ENCODE measurements at places on chromosomes 2 and 18. TPM values are rescaled to one million over a fixed set of nuclear protein-coding genes. Genes with fewer than 3 reads are reported as not detected.
A peak's percentile ranks its signal among the peaks of the same experiment; 100 is the strongest.

DNA sequence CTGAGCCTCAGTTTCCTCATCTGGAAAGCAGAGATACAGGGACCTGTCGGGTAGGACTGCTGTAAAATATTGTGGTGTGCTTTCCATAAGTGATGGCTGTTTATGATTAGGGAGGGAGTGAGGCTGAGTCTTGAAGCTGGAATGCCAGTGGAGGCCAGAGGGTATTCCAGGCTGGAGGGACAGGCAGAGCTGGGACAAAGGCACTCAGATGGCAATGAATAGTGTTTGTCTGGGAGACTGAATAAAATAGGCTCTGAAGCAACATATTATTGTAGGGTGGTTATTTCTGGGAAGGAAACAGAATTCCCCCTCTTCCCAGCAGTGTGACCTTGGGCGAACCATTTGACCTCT is 120.7 kb downstream of the INHBB start:
- no peak overlapping the region for H3K4me3 ChIP-seq
- no peaks in the 10 kb centered on the region for H3K27me3 ChIP-seq
- H3K27ac ChIP-seq: no peak overlapping the region
- H3K36me3 ChIP-seq: no peaks in the 10 kb centered on the region
- no peak for DNase-seq
- no peaks in the 10 kb centered on the region for H3K4me1 ChIP-seq

DNA sequence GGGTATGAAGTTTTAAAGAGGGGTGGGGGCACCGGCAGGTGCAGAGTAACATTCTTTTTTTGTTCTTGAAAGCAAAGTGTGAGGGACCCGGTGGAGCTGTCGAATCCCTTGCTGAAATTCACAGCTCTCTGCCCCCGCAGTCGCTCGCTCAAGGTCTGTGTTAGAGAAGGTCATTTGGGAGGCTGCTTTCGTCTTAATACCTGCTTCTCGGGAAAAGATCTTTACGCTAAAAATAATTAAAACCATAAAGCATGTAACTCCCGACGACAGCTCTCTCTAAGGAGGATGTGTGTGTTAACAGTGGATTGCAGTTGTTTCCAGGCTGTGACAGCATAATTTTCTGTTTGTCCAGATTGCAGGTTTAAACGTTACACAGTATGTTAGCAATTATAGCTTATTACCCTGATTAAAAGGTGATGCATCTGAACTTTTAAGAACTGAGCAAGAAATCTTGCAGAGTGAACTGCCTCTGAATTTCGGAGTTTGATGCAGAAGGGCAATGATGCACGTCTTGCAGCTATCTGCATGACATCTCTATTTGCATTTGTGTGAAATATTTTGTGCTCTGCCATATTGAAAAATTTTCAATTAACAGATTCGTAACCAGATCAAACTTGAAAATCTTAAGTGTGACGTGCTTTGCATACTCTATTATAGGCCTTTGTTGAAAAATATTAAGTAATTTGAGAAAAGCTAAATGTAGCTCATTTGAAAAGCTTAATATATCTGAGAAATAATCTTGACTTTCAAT is 954 bp downstream of the RAPGEF4 start:
- no peak overlapping the region for H3K4me3 ChIP-seq
- no peaks in the 10 kb centered on the region for H3K27me3 ChIP-seq
- peak; percentile 42 for DNase-seq
- H3K4me1 ChIP-seq: peaks cover 7% of the 10 kb centered on the region
- no peaks in the 10 kb centered on the region for H3K36me3 ChIP-seq

GRCh38 chr2:45643543-45644542 is 7.6 kb upstream of the PRKCE start:
- peak overlapping the region; percentile 72 for H3K4me3 ChIP-seq
- H3K27me3 ChIP-seq: no peaks in the 10 kb centered on the region
- peaks cover 19% of the 10 kb centered on the region for H3K4me1 ChIP-seq
- no peak overlapping the region for H3K27ac ChIP-seq

DNA sequence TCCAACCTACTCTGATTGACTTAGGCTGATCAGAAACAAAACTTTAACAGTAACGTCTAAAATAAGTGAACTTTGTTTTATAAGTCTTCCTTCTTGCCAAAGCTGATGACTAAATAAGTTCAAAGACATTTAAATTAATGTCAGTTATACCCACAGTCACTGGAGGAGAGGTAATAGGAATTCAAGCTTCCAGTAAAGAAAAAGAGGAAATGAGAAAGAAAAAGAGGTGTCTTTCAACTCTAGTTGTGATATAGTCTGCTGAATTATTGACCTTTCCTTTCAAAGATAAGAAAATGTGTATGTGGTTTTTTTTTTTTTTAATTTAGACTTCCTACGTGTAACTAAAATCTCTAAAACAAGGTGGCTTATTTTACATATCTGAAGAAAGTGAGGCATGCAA is 191.5 kb downstream of the SLC8A1 start:
- no peak overlapping the region for H3K27ac ChIP-seq
- H3K27me3 ChIP-seq: no peaks in the 10 kb centered on the region
- H3K4me3 ChIP-seq: no peak overlapping the region

DNA sequence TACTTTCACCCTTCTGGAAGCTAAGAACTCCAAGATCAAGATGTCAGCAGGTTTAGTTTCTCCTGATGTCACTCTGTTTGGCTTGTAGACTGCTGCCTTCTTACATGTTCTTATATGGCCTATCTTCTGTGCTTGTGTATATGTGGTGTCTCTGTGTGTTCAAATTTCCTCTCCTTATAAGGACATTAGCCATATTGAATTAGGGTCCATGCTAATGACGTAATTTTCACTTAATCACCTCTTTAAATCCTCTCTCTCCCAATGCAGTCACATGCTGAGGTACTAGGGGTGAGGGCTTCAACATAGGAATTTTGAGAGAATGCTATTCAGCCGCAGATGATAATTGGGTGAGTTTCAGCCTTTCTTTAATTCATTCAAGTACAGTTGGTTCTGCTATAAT is 458.3 kb upstream of the SYT4 start:
- H3K27me3 ChIP-seq: no peaks in the 10 kb centered on the region
- no peak for DNase-seq
- H3K4me3 ChIP-seq: no peak overlapping the region
- H3K36me3 ChIP-seq: no peaks in the 10 kb centered on the region

GRCh38 chr18:12886498-12887126 is 2.6 kb upstream of the PTPN2 start:
- peak overlapping the region; percentile 8 for H3K4me3 ChIP-seq
- DNase-seq: peak; percentile 90
- H3K36me3 ChIP-seq: no peaks in the 10 kb centered on the region
- H3K27ac ChIP-seq: peak overlapping the region; percentile 96

GRCh38 chr2:120678251-120678650 is 57.4 kb upstream of the GLI2 start:
- no peak overlapping the region for H3K4me3 ChIP-seq
- no peaks in the 10 kb centered on the region for H3K4me1 ChIP-seq
- no peak overlapping the region for H3K27ac ChIP-seq
- DNase-seq: no peak

DNA sequence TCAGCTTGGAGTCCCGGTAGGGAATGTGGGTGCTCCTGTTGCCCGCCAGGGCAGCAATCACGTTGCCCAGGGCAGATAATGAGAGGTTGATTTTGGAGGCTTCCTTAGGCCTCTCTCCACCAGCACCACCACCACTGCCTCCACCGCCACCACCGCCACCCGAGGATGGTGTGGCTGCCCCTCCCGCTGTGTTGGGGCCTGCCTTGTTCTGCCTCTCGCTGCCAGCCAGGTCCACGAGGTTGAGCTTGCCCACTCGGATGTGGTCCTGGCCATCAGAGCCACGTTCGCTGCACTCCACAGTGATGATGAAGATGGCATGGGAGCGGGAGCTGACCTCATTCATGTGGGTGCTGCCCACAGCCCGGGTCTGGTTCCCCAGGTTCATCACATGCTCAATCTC is 1.3 kb downstream of the KIF3C start:
- no peak overlapping the region for H3K4me3 ChIP-seq
- H3K4me1 ChIP-seq: peaks cover 5% of the 10 kb centered on the region
- no peak for DNase-seq

- no peak overlapping the region for H3K4me3 ChIP-seq
- 0 out of 2 replicates have a peak, but pooled peaks cover 2% of the 10 kb centered on the region for H3K27me3 ChIP-seq
- DNase-seq: no peak
- H3K27ac ChIP-seq: no peak overlapping the region
- H3K36me3 ChIP-seq: no peaks in the 10 kb centered on the region
Observed at GRCh38 chr18:75854808-75855207, 427.3 kb upstream of the SMIM21 start.

DNA sequence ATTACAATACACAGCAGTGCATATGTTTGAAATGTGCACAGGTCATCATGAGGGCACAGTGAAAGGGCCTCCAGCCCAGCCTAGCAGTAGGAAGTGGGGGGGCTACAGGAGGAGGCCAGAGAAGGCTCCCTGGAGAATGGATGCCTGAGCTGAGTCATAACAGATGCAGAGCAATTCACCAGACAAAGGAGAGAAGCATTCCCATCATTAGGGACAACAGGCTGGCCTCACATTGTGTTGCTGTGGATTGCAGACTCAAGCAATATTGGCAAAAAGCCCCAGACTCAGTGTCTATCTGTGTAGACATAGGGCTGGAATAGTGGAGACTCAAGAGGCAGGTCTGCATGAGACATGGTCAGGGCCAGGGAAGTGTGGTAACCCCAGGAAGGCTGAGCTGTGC is 329.9 kb downstream of the DLGAP1 start:
- H3K36me3 ChIP-seq: no peaks in the 10 kb centered on the region
- no peaks in the 10 kb centered on the region for H3K27me3 ChIP-seq
- no peak overlapping the region for H3K4me3 ChIP-seq

DNA sequence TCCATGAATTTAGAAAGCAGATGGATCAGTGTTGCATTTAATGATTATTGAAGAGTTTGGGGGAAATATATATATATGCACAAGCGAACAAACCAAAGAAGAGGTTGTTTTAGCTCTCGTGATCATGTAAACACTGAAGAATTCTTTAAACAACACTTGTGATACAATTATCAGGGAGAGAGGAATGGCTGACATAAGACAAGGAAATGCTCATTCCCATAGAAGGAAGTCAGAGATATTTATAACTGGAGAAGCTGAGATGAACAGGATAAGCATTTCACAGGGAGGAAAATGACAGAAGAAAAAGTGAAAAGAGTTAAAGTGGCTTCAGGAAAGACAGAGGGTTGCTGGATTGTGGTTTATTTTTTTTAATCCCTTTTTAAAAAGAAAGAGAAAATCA is 10.6 kb upstream of the COL6A3 start:
- no peaks in the 10 kb centered on the region for H3K36me3 ChIP-seq
- peak; percentile 12 for DNase-seq
- no peak overlapping the region for H3K27ac ChIP-seq

DNA sequence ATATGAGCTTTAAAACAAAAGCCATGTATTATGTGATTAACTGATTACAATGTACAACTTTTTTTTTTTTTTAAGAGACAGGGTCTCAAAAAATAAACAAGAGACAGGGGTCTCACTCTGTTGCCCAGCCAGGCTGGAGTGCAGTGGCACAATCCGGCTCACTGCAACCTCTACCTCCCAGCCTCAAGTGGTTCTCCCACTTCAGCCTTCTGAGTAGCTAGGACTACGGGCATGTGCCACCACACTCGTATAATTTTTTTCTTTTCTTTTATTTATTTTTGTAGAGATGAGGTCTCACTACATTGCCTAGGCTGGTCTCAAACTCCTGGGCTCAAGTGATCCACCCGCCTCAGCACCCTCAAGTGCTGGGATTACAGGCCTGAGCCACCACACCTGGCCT is 103.1 kb downstream of the ATAD2B start:
- H3K4me3 ChIP-seq: no peak overlapping the region
- DNase-seq: no peak
- H3K27me3 ChIP-seq: no peaks in the 10 kb centered on the region
- no peaks in the 10 kb centered on the region for H3K36me3 ChIP-seq

GRCh38 chr2:104758199-104758620 is 95.7 kb upstream of the POU3F3 start:
- no peaks in the 10 kb centered on the region for H3K4me1 ChIP-seq
- H3K4me3 ChIP-seq: no peak overlapping the region
- DNase-seq: no peak
- no peaks in the 10 kb centered on the region for H3K36me3 ChIP-seq

DNA sequence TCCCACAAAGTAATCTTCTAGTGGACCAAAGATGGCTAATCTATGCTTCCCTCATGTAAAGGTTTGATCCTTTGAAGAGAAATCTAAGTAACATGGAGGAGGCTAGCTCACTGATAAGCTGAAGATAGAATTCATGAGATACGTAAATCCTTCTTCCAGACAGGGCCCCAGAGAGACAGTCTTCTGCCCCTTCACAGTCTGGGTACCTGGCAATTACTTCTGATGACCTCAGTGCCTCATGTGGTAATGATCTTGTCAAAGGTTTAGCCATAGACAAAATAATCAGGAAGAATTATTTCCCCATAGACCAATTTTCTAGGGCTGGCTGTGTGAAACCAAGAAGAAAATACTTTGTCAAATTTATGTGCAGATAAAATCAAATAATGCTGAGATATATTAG is 495.8 kb downstream of the METTL4 start:
- no peaks in the 10 kb centered on the region for H3K36me3 ChIP-seq
- no peak for DNase-seq
- no peaks in the 10 kb centered on the region for H3K27me3 ChIP-seq
- H3K27ac ChIP-seq: no peak overlapping the region
- H3K4me3 ChIP-seq: no peak overlapping the region

- no peaks in the 10 kb centered on the region for H3K36me3 ChIP-seq
- H3K4me3 ChIP-seq: no peak overlapping the region
- no peak overlapping the region for H3K27ac ChIP-seq
- no peak for DNase-seq
- no peaks in the 10 kb centered on the region for H3K4me1 ChIP-seq
Observed at GRCh38 chr18:53639687-53640086, 584.8 kb downstream of the MBD2 start.

GRCh38 chr2:172200495-172201085 is 97.9 kb upstream of the DLX2 start:
- H3K4me1 ChIP-seq: no peaks in the 10 kb centered on the region
- DNase-seq: peak; percentile 75
- no peak overlapping the region for H3K4me3 ChIP-seq

DNA sequence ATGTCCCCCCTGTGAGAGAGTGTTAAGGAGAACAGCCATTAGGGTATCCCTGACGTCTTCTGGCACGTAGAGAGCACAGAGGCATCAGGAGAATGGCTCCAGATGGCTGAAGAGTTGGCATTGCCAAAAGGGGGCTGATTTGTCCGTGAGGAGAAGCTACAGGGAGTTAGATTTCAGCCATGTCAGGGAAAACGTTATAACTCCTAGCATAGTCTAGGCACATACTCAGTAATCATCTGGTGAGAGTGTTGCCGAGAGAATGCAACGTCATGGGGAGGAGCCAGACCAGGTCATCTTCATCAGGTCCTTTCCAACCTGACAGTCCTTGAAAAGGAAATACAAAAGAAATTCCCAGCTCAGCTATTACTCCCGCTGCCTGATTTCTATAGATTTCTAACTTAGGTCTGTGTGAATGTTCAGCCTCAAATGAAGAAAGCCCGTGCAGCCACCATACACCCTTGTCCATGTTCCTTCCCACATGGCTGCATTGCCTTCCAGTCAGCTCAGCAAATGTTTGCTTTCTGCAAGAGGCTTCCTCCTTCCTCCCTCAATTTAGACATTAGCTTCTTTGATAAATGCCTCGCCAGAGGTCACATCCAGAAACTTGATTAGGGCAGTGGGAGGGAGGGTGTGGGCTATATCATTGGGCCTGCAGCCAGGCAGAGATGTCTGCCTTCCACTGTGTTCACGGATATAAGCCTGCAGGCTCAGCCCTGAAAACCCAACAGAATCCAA is 93.0 kb downstream of the STPG4 start:
- no peak for DNase-seq
- H3K4me1 ChIP-seq: no peaks in the 10 kb centered on the region
- H3K4me3 ChIP-seq: no peak overlapping the region
- no peaks in the 10 kb centered on the region for H3K27me3 ChIP-seq
- H3K36me3 ChIP-seq: peaks cover 16% of the 10 kb centered on the region

STON1 gene
- total RNA-seq: 0.63 TPM

PLGLB1 gene
- total RNA-seq: 12.2 TPM

TMEFF2 gene
- not detected for total RNA-seq

REG3G gene
- total RNA-seq: not detected

IL36RN gene
- not detected for total RNA-seq

RAB12 gene
- total RNA-seq: 11.9 TPM
